ENCODE measurements at places on chromosomes 1 and 21.

- DNase-seq, result no peak
These were observed 12.5 kb upstream of the ZC3H12A start for GRCh38 chr1:37461698-37462436.

GRCh38 chr21:26137379-26138060 is 33.0 kb downstream of the APP start:
- no peak for DNase-seq

GRCh38 chr1:106232128-106232527 is 824.3 kb upstream of the PRMT6 start:
- peak; percentile 12 for DNase-seq

DNA sequence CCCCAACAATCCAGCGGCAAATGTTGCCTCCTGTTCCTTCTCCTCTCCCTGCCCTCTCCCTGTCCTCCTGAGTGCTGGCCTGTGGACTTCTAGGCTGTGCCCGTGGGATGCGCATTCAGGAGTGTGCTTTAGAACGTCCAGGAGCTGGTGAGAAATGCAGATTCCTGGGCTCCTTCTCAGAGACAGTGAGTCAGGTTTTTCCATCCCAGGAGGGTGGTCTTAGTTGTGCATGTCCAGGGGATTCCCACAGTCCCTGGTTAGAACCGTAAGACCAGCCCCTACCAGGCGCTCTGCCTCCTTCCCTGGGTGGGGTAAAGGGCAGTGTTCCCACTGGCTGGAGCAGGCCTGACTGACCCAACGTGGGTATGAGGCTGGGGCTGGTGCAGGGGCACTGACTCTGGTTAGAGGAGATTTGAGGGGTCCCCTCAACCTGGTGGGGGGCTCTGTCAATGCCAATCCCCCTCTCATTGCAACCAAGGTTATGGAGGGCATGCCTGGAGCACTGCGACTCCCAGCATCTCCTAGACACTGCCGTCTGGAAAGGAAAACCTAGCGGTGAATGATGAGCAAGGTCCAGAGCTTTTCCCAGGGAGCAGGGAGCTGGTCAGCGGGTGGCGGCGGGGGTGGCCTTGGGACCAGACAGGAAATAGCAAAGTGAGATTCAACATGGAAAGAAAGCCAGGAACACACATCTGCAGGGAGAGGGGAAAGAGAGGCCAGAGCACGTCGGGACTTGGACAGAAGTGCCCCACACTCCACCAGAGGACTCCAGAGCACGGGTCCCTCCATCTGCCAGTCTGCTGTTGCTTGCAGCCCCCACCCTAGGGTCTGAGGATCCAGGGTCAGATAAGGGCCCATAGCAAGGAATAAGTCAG is 38.5 kb downstream of the HSPG2 start:
- peak; percentile 37 for DNase-seq

- no peak for DNase-seq
These were observed 86.8 kb upstream of the BCAR3 start for GRCh38 chr1:93768380-93768863.

DNA sequence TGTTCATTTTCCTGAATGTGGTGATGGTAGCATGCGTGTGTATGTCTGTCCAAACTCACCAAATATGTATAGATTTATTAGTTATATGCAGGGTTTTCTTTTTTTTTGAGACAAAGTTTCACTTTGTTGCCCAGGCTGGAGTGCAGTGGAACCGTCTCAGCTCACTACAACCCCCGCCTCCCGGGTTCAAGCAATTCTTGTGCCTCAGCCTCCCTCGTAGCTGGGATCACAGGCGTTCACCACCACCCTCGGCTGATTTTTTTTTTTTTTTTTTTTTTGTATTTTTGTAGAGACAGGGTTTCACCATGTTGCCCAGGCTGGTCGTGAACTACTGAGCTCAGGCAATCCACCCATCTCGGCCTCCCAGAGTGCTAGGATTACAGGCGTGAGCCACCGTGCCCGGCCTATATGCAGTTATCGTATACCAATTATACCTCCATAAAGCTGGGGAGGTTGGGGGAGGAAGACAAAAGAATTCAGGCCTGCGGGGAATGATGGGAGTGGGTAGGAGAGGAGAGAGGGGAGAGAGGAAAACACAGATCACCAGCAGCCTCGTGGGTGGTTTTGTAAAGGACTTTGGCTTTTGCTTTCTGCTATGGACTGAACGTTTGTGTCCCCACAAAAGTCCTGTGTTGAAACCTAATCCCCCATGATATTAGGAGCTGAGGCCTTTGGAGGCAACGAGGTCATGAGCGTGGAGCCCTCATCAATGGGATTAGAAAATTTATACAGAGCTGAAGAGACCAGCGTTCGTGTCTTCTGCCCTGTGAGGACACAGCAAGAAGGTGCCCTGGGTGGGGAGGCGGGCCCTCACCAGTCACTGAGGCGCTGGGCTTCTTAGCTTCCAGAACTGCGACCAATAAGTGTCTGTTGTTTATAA is 4.4 kb upstream of the HNRNPU start:
- no peak for DNase-seq

- DNase-seq, result peak; percentile 81
These were observed 3.2 kb upstream of the TRAF5 start for GRCh38 chr1:211323156-211324063.

DNA sequence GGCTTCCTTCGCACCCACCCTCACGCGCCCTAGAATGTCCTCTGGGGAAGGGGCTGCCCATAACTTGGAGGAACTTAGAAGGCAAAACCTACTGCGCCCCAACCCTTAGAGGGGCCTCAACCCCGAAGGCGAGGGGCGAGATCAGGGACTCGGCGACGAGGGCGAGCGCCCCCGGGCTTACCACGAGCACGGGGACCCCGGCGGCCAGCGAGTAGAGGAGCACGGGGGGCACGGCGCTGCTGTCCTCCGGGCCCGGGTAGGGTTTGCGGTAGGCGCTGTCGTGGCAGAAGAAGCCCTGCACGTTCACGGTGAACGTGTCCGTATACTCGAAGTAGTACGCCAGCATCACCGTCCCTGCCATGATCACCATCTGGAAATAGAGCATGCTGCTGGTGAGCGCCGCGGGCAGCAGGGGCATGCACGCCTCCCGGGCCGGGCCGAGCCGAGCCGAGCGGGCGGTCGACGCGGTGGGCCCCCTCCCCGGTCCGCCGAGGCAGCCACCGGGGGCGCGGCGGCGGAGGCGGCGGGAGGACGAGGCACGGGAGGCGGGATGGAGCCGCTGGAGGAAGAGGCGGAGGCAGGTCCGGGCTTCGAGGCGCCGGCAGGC is 304 bp downstream of the PLPPR5 start:
- peak; percentile 25 for DNase-seq

- no peak for DNase-seq
These were observed 38.4 kb downstream of the FYB2 start for GRCh38 chr1:56780826-56781225.

- no peak for DNase-seq
These were observed 841 bp downstream of the CENPF start for GRCh38 chr1:214603819-214604252.

GRCh38 chr1:204760757-204761156 is 75.2 kb upstream of the LRRN2 start:
- DNase-seq, result peak; percentile 2

DNA sequence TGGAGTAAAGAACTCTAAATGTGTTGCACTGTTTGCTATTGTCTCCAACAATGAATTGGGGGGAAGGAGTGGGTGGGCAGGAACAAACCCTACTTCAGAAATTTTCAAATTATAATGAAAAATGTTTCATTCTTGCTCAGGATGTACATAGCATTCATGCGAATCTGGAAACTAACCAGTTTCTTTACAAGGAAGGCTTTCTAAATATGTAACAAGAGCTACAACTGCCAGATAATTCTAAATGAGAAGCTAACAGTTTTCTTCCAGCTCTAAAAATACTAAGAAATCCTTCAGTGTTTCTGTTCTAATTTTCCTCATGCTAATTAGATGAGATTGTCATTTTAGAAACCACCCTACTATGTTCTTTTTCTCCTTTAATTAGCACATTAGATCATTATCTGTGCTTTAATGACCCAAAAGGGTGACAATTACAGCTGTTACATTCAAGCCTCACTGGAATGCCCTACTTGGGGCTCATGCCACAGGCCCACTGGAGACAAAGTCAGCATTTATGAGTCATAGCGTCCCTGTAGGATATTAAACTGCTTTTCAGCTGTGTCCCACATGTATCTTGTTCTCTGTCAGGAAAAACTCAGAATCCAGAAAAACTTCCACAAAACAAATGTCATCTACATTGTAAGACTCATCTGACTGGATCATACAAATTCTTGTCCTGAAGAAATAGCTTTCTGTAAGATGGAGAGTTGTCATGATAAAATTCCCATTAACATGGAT is 804.6 kb upstream of the CXADR start:
- peak; percentile 28 for DNase-seq

GRCh38 chr1:218482683-218483082 is 137.5 kb downstream of the TGFB2 start:
- peak; percentile 93 for DNase-seq

GRCh38 chr1:46689356-46689755 is 17.7 kb downstream of the TEX38 start:
- no peak for DNase-seq

GRCh38 chr1:85654066-85654782 is 54.0 kb downstream of the ZNHIT6 start:
- DNase-seq, result peak; percentile 65

- peak; percentile 75 for DNase-seq
These were observed 63.9 kb upstream of the C1orf105 start for GRCh38 chr1:172356620-172357019.

DNA sequence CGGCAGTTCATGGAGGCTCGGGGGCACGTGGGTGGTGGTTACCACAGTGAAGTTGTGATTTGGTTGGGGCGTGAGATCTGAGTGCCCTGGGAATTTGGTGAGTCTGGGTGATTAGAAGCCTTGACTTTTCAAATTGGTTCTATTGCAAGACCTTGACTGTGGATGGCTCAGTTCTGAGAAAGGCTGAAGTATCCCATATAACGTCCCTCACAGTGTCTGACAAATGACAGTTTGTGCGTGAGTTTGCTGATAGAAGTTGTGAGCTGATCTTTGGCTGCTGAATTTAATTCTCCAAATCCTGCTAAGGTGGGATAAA is 549 bp downstream of the MSH4 start:
- no peak for DNase-seq

GRCh38 chr1:6732942-6733341 is 31.3 kb upstream of the DNAJC11 start:
- DNase-seq, result no peak

- DNase-seq, result no peak
These were observed 55.3 kb upstream of the TTC34 start for GRCh38 chr1:2856676-2857375.

DNA sequence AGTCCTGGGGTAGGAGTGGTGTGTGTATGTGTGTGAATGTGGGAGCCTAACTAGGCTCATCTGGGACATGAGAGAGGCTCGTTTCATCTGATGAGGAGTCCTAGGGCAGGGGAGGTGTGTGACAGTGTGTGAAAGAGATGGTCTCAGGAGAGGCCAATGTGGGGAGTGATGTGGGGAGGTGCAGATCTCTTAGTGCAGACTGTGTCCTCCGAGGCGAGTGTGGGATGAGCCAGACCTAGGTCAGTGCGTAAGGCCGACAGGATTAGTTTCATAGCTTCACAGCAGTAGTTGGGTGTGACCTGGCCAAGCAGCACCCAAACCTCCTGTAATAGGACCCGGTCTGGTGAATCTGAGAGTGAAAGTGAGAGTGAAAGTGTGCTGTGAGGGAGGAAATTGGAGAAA is 94.7 kb downstream of the LIPI start:
- no peak for DNase-seq

- DNase-seq, result no peak
These were observed 16.1 kb upstream of the FMOD start for GRCh38 chr1:203367057-203367456.

- DNase-seq, result no peak
These were observed 6.2 kb downstream of the ILDR2 start for GRCh38 chr1:166969074-166969677.

All from choroid plexus epithelial cell (primary cell).